ENCODE measurements at places on chromosomes 12 and 14. TPM values are rescaled to one million over a fixed set of nuclear protein-coding genes. Genes with fewer than 3 reads are reported as not detected.
A peak's percentile ranks its signal among the peaks of the same experiment; 100 is the strongest.

The A2M gene
- 853 TPM for total RNA-seq

DNA sequence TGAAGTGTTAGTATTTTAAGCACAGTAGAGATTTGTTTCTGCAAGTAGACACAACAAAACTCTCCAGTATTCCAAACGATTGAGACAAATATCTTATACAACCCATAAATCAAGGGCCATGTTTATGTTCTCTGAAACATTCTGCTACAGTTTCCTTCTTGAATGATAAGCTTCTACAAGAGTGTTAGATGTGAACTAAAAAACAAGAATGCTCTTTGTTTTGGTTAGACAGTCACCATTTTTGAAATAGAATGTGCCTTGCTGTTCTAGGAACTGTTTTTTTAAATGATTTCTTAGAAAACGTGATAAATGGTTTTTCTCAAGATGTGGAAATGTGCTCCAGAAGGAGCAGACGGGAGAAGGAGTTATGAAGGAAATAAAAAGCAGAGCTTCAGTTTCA lies 1656.3 kb upstream of the FLRT2 start:
- no peak overlapping the region for H3K27ac ChIP-seq
- no peaks in the 10 kb centered on the region for H3K36me3 ChIP-seq
- no peaks in the 10 kb centered on the region for H3K4me1 ChIP-seq
- no peak for DNase-seq

The COA8 gene
- total RNA-seq = 10.6 TPM

The GLIPR1 gene
- total RNA-seq = 34.8 TPM

- H3K36me3 ChIP-seq = no peaks in the 10 kb centered on the region
- no peak for DNase-seq
- no peak overlapping the region for H3K4me3 ChIP-seq
- peaks cover 4% of the 10 kb centered on the region for H3K27me3 ChIP-seq
- no peak overlapping the region for H3K27ac ChIP-seq
- no peaks in the 10 kb centered on the region for H3K4me1 ChIP-seq
Measured at GRCh38 chr12:9745199-9745598, 12.3 kb upstream of the CLECL1 start.

- no peak overlapping the region for H3K4me3 ChIP-seq
- H3K27me3 ChIP-seq = no peaks in the 10 kb centered on the region
- no peak overlapping the region for H3K27ac ChIP-seq
- no peaks in the 10 kb centered on the region for H3K36me3 ChIP-seq
Measured at GRCh38 chr14:86404989-86405649, 875.2 kb downstream of the FLRT2 start.

The SYNE3 gene
- total RNA-seq = 24.8 TPM

The TMEM179 gene
- 5.9 TPM for total RNA-seq

- H3K27ac ChIP-seq = no peak overlapping the region
- no peak overlapping the region for H3K4me3 ChIP-seq
- H3K36me3 ChIP-seq = no peaks in the 10 kb centered on the region
- peaks cover 22% of the 10 kb centered on the region for H3K4me1 ChIP-seq
- no peak for DNase-seq
Measured at GRCh38 chr12:2498964-2499500, 295.7 kb upstream of the FKBP4 start.

GRCh38 chr12:101563212-101563611 lies 31.6 kb upstream of the MYBPC1 start:
- no peaks in the 10 kb centered on the region for H3K36me3 ChIP-seq
- no peak for DNase-seq
- H3K27me3 ChIP-seq = no peaks in the 10 kb centered on the region
- no peaks in the 10 kb centered on the region for H3K4me1 ChIP-seq

GRCh38 chr12:128693771-128694170 lies 130.0 kb downstream of the SLC15A4 start:
- DNase-seq = no peak
- H3K27ac ChIP-seq = no peak overlapping the region
- H3K4me1 ChIP-seq = no peaks in the 10 kb centered on the region
- no peaks in the 10 kb centered on the region for H3K36me3 ChIP-seq

GRCh38 chr12:24945039-24945438 lies 3.9 kb downstream of the BCAT1 start:
- H3K4me1 ChIP-seq = peaks cover 15% of the 10 kb centered on the region
- H3K4me3 ChIP-seq = no peak overlapping the region
- H3K27ac ChIP-seq = no peak overlapping the region
- H3K27me3 ChIP-seq = no peaks in the 10 kb centered on the region
- no peak for DNase-seq

GRCh38 chr12:19402743-19403431 lies 36.4 kb upstream of the AEBP2 start:
- no peaks in the 10 kb centered on the region for H3K27me3 ChIP-seq
- H3K4me3 ChIP-seq = no peak overlapping the region
- DNase-seq = no peak
- H3K27ac ChIP-seq = no peak overlapping the region
- no peaks in the 10 kb centered on the region for H3K36me3 ChIP-seq

The COL2A1 gene
- not detected for total RNA-seq

The FGF23 gene
- not detected for total RNA-seq

DNA sequence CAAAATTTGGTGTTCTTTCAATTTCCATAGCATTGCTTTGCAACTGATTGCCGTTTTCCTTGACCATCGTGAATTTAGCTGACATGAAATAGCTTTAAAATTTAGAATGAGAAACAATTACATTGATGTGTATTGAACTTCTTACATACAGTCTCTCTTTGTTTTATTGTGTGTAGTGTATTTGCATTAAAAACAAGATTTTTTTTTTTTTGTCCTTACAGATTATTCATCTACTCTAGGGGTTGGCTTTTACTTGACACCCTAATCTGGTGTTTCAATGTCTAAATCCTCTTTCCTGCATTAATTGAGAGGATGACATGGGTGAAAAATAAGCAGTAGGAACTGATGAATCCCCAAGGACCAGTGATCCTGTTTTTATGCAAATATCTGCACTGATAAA lies 20.6 kb downstream of the LIN52 start:
- H3K4me3 ChIP-seq = no peak overlapping the region
- no peaks in the 10 kb centered on the region for H3K4me1 ChIP-seq
- no peaks in the 10 kb centered on the region for H3K27me3 ChIP-seq

- no peak overlapping the region for H3K27ac ChIP-seq
- peak; percentile 71 for DNase-seq
- no peaks in the 10 kb centered on the region for H3K36me3 ChIP-seq
- no peaks in the 10 kb centered on the region for H3K4me1 ChIP-seq
Measured at GRCh38 chr14:25953532-25954139, 644.2 kb downstream of the NOVA1 start.

DNA sequence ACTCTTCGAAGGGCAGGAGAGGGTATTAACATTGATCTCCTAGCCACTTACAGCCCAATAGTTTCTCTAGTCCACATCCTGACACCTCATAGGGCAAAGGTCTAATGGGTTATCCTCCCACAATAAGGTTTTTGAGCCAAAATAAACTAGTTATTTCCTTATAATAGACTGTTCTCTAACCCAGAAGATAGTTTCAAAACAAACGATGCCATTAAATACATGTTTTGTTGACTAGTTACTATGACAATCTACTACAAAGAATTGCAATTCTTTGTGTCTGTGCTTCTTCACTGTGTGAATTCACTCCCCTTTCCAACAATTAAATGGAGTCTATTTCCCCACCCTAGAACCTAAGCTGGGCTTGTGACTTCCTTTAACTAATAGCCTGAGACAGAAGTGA lies 6.4 kb upstream of the ACTR10 start:
- no peak for DNase-seq
- no peaks in the 10 kb centered on the region for H3K36me3 ChIP-seq
- H3K4me3 ChIP-seq = no peak overlapping the region
- no peaks in the 10 kb centered on the region for H3K4me1 ChIP-seq
- no peaks in the 10 kb centered on the region for H3K27me3 ChIP-seq

DNA sequence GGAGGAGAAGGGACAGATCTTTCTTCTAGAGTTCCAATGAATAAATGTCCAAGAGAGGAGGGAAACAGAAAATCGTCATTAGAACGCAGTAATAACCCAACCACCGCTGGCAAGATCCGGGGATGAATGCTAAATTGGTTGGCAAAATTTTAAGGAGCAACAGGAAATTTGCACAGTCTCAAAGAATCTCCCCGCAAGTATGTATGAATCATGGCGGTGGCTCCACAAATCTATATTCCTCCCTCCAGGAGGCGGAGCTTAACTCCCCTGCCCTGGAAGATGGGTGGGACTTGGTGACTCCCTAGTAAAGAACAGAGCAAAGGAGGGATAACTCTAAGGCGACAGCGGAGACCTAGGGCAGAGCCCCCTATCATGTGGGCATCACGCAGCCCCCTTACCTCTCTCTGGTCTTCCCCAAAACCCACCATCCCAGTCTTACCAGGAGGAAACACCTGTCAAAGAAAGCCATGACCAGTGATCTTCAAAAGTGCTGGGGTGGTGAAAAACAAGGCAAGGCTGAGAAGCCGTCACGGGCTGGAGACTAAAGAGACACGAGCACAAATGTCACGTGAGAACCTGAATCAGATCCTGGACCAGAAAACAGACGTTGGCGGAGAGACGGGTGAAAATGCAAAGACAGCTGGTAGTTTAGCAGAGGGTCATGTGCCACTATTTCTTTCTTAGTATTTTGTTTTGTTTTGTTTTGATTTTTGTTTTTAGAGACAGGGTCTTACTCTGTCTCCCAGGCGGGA lies 125.8 kb downstream of the NCOR2 start:
- H3K4me3 ChIP-seq = no peak overlapping the region
- no peaks in the 10 kb centered on the region for H3K27me3 ChIP-seq
- no peak overlapping the region for H3K27ac ChIP-seq
- H3K36me3 ChIP-seq = no peaks in the 10 kb centered on the region
- H3K4me1 ChIP-seq = no peaks in the 10 kb centered on the region
- no peak for DNase-seq

The AICDA gene
- total RNA-seq = not detected

DNA sequence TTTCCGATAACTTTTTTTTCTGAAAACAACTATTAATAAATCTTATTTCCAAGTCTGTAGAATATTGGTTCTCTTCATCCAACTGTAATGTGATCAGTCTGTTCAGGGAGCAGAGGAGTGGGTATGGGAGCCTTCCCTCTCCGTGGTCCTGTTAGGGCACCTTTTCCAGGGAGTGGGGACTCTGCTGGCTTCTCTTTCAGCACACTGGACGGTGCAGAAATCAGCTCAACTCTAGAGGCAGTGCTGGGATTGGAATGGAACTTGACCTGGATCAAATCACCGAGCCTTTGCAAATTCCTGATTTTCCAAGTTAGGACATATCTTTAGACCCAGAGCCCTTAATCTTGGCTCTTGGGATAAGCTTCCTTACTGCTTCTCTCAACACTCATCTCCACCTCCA lies 630.4 kb downstream of the DIO2 start:
- no peak for DNase-seq
- H3K4me1 ChIP-seq = peaks cover 7% of the 10 kb centered on the region
- H3K4me3 ChIP-seq = no peak overlapping the region
- no peaks in the 10 kb centered on the region for H3K27me3 ChIP-seq
- no peaks in the 10 kb centered on the region for H3K36me3 ChIP-seq

GRCh38 chr14:102568115-102568614 lies 24.3 kb upstream of the RCOR1 start:
- H3K27ac ChIP-seq = no peak overlapping the region
- H3K4me3 ChIP-seq = no peak overlapping the region
- no peaks in the 10 kb centered on the region for H3K36me3 ChIP-seq
- H3K27me3 ChIP-seq = no peaks in the 10 kb centered on the region

GRCh38 chr12:3277306-3277943 lies 200.2 kb downstream of the TSPAN9 start:
- no peaks in the 10 kb centered on the region for H3K4me1 ChIP-seq
- H3K36me3 ChIP-seq = peaks cover 8% of the 10 kb centered on the region
- H3K27me3 ChIP-seq = no peaks in the 10 kb centered on the region
- no peak overlapping the region for H3K4me3 ChIP-seq
- H3K27ac ChIP-seq = no peak overlapping the region

DNA sequence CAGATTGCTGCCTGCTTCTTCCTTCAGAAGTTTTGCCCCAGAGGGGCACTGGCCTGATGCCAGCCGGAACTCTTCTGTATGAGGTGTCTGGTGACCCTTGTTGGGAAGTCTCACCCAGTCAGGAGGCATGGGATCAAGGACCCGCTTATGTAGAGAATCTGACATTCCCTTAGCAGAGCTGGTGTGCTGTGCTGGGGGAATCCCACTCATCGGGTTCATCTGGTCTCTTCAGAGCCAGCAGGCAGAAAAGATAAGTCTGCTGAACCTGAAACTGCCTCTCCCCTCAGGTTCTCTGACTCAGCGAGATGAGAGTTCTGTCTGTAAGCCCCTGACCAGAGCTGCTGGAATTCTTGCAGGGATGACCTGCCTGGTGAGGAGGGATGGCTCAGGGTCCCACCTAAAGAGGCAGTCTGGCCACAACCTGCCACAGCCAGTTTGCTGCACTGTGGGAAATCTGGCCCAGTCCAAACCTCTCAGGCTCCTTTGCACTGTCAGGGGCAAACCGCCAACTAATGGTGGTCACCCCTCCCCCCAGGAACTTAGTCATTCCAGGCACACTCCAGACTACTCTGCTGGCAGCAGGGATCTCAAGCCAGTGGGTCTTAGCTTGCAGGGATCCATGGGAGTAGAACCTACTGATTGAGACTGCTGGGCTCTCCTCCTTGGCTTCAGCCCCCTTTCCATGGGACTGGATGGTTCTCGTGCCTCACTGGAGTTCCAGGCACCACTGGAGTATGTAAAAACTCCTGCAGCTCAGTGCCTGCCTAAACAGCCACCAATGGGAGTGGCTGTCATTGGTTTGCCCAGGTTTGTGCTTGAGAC lies 4.1 kb downstream of the CLEC2D start:
- peak; percentile 71 for DNase-seq
- no peaks in the 10 kb centered on the region for H3K4me1 ChIP-seq
- no peak overlapping the region for H3K4me3 ChIP-seq
- no peaks in the 10 kb centered on the region for H3K27me3 ChIP-seq

GRCh38 chr12:84701041-84701440 lies 211.6 kb downstream of the SLC6A15 start:
- no peak overlapping the region for H3K4me3 ChIP-seq
- no peaks in the 10 kb centered on the region for H3K4me1 ChIP-seq
- H3K27ac ChIP-seq = no peak overlapping the region

GRCh38 chr12:91874086-91874865 lies 271.4 kb downstream of the BTG1 start:
- H3K4me1 ChIP-seq = peaks cover 16% of the 10 kb centered on the region
- no peak overlapping the region for H3K27ac ChIP-seq

GRCh38 chr12:1797011-1797901 lies 23.1 kb upstream of the LRTM2 start:
- H3K27ac ChIP-seq = peak overlapping the region; percentile 73
- no peaks in the 10 kb centered on the region for H3K27me3 ChIP-seq
- DNase-seq = peak; percentile 34
- peak overlapping the region; percentile 29 for H3K4me3 ChIP-seq

The TMCC3 gene
- total RNA-seq = 4.6 TPM

GRCh38 chr12:49451468-49452259 lies 84.4 kb downstream of the SPATS2 start:
- no peak overlapping the region for H3K27ac ChIP-seq
- no peaks in the 10 kb centered on the region for H3K27me3 ChIP-seq
- no peak for DNase-seq
- H3K4me1 ChIP-seq = no peaks in the 10 kb centered on the region
